ENCODE measurements at places on chromosomes 2 and 18. TPM values are rescaled to one million over a fixed set of nuclear protein-coding genes. Genes with fewer than 3 reads are reported as not detected.

GRCh38 chr18:1965541-1965940 lies 605.8 kb downstream of the METTL4 start:
- DNase-seq: no peak

DNA sequence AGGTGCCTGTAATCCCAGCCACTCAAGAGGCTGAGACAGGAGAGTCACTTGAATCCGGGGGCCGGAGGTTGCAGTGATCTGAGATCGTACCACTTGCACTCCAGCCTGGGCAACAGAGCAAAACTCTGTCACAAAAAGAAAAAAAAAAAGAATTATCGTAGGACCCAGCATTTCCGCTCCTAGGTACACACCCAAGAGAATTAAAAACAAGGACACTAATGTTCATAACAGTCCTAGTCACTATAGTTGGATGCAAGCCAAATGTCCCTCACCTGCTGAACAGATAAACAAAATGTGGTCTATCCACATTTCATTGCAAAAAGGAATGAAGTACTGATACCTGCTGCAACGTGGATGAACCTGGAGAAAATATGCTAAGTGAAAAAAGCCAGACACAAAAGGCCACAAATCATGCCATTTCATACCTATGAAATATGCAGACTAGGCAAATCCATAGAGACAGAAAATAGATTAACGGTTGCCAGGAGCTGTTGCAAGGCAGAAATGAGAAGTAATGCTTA lies 21.2 kb downstream of the ADRA2B start:
- DNase-seq: no peak

DNA sequence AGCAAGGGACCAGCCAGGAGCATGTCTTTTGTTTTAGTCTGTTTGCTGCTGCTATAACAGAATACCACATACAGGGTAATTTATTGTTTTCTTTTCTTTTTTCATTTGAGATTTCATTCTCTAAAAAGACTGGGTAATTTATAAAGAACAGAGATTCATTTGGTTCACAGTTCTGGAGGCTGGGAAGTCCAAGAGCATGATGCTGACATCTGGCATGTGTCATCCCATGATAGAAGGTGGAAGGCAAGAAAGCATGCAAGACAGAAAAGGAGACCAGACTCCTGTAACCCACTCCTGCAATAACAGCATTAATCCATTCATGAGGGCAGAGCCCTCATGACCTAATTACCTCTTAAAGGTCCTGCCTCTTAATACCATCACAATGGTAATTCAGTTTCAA lies 14.8 kb downstream of the SGO2 start:
- DNase-seq: no peak

GRCh38 chr2:172374318-172375240 lies 52.8 kb upstream of the ITGA6 start:
- DNase-seq: no peak

GRCh38 chr2:24690524-24690923 lies 102.7 kb downstream of the PTRHD1 start:
- DNase-seq: no peak

- no peak for DNase-seq
These were observed 135.2 kb downstream of the RNF144A start for GRCh38 chr2:7052404-7052803.

- no peak for DNase-seq
These were observed 61.7 kb downstream of the MAP4K4 start for GRCh38 chr2:101759162-101759561.

DNA sequence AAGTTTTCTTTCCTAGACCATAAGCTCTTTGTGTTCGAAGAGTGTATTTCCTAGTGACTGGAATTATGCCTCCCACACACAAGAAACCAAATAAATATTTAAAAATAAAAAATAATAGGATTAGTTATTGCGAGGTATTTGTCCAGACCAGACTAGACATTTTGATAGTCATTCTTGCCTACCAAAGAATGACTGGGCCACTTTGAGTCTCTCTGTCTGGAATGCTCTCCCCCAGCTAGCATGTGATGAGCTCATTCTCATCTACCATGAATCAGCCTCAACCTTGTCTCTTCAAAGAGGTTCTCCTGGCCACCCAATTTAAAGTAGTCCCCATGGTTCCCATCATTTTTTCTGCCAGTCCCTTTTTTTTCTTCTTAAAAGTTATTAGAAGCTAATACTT lies 13.9 kb upstream of the DSC1 start:
- DNase-seq: no peak

The TNFRSF11A gene
- total RNA-seq: 3.5 TPM

The ACOXL gene
- 1.4 TPM for total RNA-seq

The LRP1B gene
- total RNA-seq: 16.0 TPM

The OTOS gene
- total RNA-seq: not detected

Measured in type B pancreatic cell (in vitro differentiated cells).